ENCODE measurements at places on chromosomes 3 and 15.

- no peak for DNase-seq
These were observed 60.9 kb downstream of the HES1 start for GRCh38 chr3:194196876-194197275.

GRCh38 chr3:188792793-188793192 is 379.0 kb upstream of the TPRG1 start:
- DNase-seq = no peak

GRCh38 chr3:149895339-149895738 is 75.4 kb downstream of the PFN2 start:
- DNase-seq = no peak

- DNase-seq = no peak
These were observed 34.3 kb downstream of the INTS14 start for GRCh38 chr15:65576664-65577063.

- DNase-seq = no peak
These were observed 16.3 kb downstream of the BCL2A1 start for GRCh38 chr15:79954661-79955060.

DNA sequence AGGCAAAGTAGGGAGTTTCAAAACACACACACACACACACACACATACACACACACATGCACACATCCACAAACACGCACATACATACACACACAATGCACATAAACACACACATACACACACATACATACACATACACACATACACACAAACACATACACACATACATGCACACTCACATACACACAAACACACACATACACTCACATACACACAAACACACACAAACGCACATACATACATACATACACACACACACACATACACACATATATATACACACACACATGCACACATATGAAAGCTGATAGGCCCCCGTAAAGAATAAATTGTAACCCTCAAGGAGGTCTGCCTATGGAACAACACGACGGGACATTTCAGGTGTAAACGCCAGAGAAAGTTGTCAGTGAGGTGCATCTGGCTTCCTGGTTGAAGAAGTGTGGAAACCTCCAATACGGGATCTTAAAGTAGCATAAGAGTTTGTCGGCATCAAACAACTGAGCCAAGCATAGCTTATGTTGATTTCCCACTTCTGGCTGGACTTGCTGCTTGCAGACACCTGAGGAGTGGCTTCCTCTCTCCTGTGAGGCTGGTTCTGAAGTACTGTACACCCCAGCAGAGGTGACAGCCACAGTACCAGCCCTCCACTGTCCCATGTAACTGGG is 5.8 kb downstream of the RFTN1 start:
- no peak for DNase-seq

- no peak for DNase-seq
These were observed 1.6 kb upstream of the GCNT3 start for GRCh38 chr15:59609730-59610712.

All from stimulated activated CD8-positive, alpha-beta memory T cell treated with anti-CD3 and anti-CD28 coated beads, Interleukin-12 subunit alpha, Interleukin-12 subunit beta, amount 100 ng/mL, for 4 hours (primary cell).